Spleen (tissue), 13 donors: ENCODE measurements at places on chromosomes 16 and 17. TPM values are rescaled to one million over a fixed set of nuclear protein-coding genes. Genes with fewer than 3 reads are reported as not detected.

Gene CTRB2
- total RNA-seq, result 1.3 TPM

Gene HSD17B1
- 1.6 TPM for total RNA-seq

Gene SSH2
- 109 TPM for total RNA-seq

Gene CCL8
- total RNA-seq, result not detected

Gene CLEC10A
- total RNA-seq, result 0.85 TPM

Gene UNC45B
- total RNA-seq, result 3.9 TPM

Gene OR1A1
- total RNA-seq, result not detected

Gene NEUROD2
- not detected for total RNA-seq

Gene OSGIN1
- total RNA-seq, result 13.5 TPM

Gene KCNH6
- not detected for total RNA-seq

Gene KRTAP4-9
- total RNA-seq, result not detected

GRCh38 chr16:70661534-70661917 is 15.2 kb downstream of the IL34 start:
- no peaks in the 10 kb centered on the region for H3K27me3 ChIP-seq
- H3K27ac ChIP-seq, result peak overlapping the region; percentile 68
- peak; percentile 72 for DNase-seq
- peaks cover 54% of the 10 kb centered on the region for H3K36me3 ChIP-seq
- H3K4me1 ChIP-seq, result no peaks in the 10 kb centered on the region

- peak; percentile 67 for DNase-seq
- no peak overlapping the region for H3K4me3 ChIP-seq
- H3K27me3 ChIP-seq, result no peaks in the 10 kb centered on the region
- H3K36me3 ChIP-seq, result no peaks in the 10 kb centered on the region
These were observed 7.3 kb downstream of the C16orf54 start for GRCh38 chr16:29738514-29738913.

DNA sequence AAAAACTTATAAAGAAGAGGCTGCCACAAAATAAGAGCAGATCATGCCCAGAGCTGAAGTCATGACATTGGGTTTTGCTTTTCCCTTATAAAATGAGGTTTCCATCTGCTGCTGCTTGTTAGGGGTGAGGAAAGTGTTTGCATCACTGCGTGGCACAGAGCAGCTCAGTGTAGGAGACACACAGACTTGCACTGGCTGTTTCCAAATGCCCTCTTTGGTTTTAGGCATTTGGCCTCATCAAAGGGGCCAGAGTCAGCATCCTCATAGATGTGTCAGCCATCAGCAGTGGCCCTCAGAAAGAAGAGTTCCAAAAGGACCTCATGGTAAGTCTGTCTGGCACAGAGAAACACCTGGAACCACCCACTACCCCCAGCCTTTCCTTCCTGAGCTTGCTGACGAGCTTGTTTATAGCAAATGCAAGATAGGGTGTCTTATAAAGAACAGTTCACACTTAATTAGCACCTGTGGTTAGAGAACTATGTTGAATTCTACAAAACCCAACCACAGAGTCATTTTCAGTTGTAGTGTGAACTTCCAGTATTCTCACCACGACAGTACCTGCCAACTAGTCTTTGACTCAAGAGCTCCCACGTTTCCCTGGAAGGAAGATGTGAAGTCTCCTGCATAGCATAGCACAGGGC is 17.0 kb downstream of the VWA3A start:
- no peaks in the 10 kb centered on the region for H3K36me3 ChIP-seq
- no peak overlapping the region for H3K27ac ChIP-seq
- H3K27me3 ChIP-seq, result no peaks in the 10 kb centered on the region
- DNase-seq, result no peak
- no peaks in the 10 kb centered on the region for H3K4me1 ChIP-seq

DNA sequence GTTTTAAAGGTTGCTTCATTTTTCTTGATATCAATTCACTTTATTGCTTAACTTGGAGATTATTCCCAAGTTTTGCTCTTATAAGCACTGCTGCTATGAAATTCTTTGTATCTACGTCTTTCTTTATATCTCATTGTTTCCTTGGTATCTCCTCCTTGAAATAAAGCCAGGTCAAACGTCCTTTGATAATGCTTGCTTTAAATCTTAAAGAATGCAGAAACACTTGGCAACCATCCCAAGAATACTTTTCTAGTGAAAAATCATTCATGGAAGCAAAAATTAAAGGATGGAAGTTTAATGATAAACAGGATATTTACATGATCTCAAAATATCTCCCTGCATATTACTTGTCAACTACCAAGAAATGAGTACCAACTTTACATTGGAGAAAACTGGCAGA is 175.2 kb downstream of the CPPED1 start:
- no peaks in the 10 kb centered on the region for H3K27me3 ChIP-seq
- H3K4me1 ChIP-seq, result no peaks in the 10 kb centered on the region
- no peak for DNase-seq
- no peaks in the 10 kb centered on the region for H3K36me3 ChIP-seq

- no peak overlapping the region for H3K4me3 ChIP-seq
- peaks cover 65% of the 10 kb centered on the region for H3K36me3 ChIP-seq
- H3K27ac ChIP-seq, result no peak overlapping the region
- H3K4me1 ChIP-seq, result no peaks in the 10 kb centered on the region
These were observed 20.9 kb downstream of the NLRP1 start for GRCh38 chr17:5563456-5563855.

DNA sequence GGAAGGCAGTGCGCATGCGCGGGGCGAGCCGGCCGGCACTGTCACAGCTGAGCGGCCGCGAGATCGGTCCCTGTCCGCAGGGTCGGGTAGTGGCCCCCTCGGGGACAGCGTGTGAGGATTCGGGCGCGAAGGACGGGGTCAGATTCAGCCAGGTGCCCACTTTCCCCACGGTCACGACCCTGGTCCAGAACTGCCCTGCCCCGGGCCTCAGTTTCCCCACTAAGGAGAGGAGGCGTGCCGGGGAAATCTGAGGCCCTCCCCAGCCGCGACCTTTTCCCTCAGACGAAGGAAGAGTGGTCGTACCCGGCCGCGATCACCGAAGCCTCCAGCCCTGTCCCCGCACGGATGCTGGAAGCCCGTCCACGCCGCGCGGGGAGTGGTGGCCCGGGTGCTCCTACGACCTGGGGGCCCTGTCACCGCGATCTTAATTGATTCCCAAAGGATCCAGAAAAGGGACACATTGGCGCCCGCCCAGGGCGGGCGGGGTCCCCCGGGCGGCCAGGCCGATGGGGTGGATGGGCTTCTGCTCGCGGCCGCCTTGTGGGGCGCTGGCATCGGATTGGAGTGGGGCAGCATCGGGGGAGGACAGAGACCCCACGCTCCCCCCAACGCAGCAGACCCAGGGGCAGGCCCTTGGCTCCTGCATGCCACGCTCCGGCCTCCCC is 57.7 kb downstream of the SRL start:
- peak overlapping the region; percentile 94 for H3K4me3 ChIP-seq
- peaks cover 27% of the 10 kb centered on the region for H3K4me1 ChIP-seq
- no peak overlapping the region for H3K27ac ChIP-seq

DNA sequence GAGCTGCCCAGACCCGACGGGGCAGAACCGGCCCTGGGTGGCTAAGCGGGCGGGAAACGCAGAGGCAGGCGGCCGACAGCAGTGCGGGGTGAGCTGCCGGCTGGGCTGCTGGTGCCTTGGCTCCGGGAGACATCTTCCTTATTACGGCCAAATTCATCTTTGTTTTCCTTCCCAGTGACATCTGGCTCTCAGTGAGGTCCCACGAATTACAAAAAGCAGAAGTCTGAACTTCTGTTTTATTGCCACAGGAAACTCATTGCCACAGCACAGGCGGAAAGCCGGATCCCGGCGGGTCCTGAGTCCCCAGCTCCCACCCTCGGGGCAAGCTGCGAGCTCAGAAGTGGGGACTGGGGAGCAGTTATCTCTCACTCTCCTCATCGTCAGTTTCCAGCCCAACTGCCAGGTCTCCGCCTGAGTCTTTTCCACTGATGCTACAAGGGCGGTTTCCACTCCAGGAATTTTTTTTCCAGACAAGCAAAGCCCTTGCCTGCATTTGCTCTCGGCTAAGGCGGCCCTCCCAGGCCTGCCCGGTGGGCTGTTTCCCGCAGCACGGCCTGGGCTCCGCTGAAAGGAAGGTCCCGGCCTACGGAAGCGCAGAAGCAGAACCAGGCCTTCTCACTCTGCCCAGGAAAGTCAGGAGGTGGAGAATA is 40.3 kb downstream of the CBFA2T3 start:
- H3K36me3 ChIP-seq, result peaks cover 12% of the 10 kb centered on the region
- peak overlapping the region; percentile 80 for H3K27ac ChIP-seq
- peak overlapping the region; percentile 36 for H3K4me3 ChIP-seq
- H3K27me3 ChIP-seq, result peaks cover 25% of the 10 kb centered on the region
- peak; percentile 91 for DNase-seq
- peaks cover 48% of the 10 kb centered on the region for H3K4me1 ChIP-seq

DNA sequence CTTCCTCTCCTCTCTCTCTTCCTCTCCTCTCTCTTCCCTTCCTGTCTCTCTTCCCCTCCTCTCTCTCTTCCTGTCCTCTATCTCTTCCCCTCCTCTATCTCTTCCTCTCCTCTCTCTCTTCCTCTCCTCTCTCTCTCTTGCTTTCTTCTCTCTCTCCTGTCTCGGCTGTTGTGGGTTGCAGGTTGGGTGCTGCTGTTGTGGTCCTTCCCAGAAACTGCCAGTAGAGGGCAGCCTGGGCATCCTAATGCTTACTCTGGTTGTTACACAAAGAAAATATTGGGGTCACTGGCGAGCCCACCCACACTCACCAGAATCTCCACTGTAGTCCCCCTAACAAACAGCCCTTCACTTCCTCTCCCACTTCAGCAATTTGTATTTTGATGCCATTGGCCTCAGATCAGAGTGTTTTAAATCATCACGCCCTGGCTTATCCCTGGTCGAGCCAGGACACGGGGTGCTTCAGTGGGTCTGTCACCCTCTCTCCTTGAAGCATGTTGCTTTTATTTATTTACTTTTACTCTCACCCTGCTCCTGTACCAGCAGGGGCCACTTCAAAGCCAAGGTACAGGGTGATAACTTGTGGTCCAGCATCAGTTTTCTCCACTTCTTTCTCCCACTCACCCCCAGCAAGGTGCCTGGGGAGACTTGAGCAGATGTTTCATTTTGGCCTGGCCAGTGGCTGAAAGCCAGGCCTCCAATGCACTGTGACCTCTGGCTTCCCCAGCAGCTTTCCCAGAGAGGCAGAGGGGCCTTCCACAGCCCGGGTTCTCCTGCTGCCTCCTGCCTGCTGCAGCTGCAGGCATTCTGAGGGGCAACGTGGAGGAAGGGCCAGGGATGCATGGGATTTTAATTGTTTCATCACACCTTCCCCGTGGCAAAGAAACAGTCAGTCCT is 4.7 kb upstream of the MMP15 start:
- peak overlapping the region; percentile 21 for H3K27ac ChIP-seq
- H3K4me1 ChIP-seq, result peaks cover 20% of the 10 kb centered on the region
- DNase-seq, result peak; percentile 79
- no peak overlapping the region for H3K4me3 ChIP-seq

- H3K27ac ChIP-seq, result no peak overlapping the region
- DNase-seq, result no peak
- H3K36me3 ChIP-seq, result no peaks in the 10 kb centered on the region
These were observed 3.9 kb upstream of the SKAP1 start for GRCh38 chr17:48433896-48434295.

- no peak overlapping the region for H3K27ac ChIP-seq
- peaks cover 17% of the 10 kb centered on the region for H3K4me1 ChIP-seq
- H3K36me3 ChIP-seq, result no peaks in the 10 kb centered on the region
- H3K27me3 ChIP-seq, result no peaks in the 10 kb centered on the region
- no peak for DNase-seq
These were observed 10.0 kb downstream of the MAP2K6 start for GRCh38 chr17:69424287-69425041.

- H3K4me1 ChIP-seq, result no peaks in the 10 kb centered on the region
- peaks cover 21% of the 10 kb centered on the region for H3K27me3 ChIP-seq
- no peaks in the 10 kb centered on the region for H3K36me3 ChIP-seq
- no peak for DNase-seq
- H3K27ac ChIP-seq, result no peak overlapping the region
- H3K4me3 ChIP-seq, result no peak overlapping the region
These were observed 1.0 kb upstream of the HOXB13 start for GRCh38 chr17:48729335-48730239.

GRCh38 chr16:51450376-51450775 is 299.3 kb upstream of the SALL1 start:
- no peak for DNase-seq
- no peaks in the 10 kb centered on the region for H3K27me3 ChIP-seq
- no peaks in the 10 kb centered on the region for H3K4me1 ChIP-seq
- H3K27ac ChIP-seq, result no peak overlapping the region

DNA sequence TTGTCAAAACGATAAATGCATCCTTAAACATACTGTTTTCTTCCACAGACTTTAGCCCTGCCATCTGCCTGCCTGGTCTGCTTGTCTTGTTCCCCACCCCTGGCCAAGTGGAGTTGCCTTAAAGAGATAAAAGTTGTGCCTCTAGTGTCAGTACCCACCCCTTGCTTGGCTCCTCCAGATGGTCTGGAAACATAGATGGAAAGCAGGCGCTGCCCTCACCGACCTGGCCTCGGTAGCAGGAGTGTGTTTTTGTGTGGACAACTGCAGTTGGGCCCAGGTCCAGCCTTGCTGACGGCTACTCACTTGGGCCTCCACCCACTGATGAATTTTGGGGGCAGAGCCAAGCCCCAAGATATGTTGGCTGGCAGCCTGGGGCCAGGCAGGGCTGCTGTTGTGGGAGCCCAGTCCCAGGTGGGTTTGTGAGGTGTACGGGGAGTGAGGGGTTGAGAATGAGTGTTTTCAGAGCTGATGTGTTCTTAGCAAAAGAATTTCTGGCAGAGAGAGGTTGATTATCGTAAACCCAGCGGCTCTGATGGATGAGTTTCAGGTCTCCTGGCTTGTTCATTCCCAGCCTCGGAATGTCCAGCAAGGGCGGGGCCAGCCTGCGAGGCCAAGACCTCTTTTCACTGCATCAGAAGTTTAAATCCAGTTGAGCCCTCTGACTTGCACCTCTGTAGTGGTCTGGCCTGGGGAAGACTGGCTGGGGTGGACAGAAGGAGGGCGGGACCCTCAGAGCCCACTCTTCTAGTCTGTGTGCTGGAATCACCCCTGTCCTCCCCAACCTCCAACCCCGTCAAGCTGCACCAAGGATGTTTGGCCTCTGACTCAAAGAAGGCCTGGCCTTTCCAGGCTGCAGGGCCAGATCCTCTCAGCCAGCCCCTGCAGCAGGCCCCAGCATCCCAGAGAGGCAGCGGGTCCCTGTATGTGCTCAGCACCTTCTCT is 179.7 kb downstream of the RAB11FIP4 start:
- no peak overlapping the region for H3K4me3 ChIP-seq
- H3K36me3 ChIP-seq, result no peaks in the 10 kb centered on the region
- peaks cover 34% of the 10 kb centered on the region for H3K4me1 ChIP-seq
- no peak for DNase-seq
- no peak overlapping the region for H3K27ac ChIP-seq

- no peaks in the 10 kb centered on the region for H3K4me1 ChIP-seq
- no peaks in the 10 kb centered on the region for H3K27me3 ChIP-seq
- H3K27ac ChIP-seq, result no peak overlapping the region
- no peak overlapping the region for H3K4me3 ChIP-seq
These were observed 47.2 kb downstream of the HOXB1 start for GRCh38 chr17:48483471-48484131.

DNA sequence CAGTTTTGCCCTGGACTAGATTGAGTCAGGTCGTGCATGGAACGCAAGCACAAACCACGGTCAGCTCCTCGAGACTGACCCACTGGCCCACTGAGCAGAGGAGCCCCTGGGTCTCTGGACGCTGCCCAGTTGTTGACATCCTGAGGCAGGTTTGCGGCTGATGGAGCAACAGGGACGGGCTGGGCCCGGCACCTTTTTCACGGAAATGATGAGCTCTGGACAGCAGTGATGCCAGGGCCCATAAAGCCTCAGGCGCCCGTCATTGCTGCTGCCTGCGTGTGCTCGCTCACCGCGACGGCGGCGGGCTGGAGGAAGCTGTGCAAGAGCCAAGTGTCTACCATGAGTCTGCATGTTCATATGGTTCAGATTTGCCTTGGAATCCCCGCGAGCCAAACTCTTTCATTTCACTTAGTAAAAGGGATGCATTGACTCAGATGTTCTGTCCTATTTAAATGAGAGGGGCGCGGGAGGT is 30.8 kb upstream of the CRISPLD2 start:
- H3K4me3 ChIP-seq, result no peak overlapping the region
- peak; percentile 69 for DNase-seq
